ENCODE measurements at places on chromosomes 16 and 17.

DNA sequence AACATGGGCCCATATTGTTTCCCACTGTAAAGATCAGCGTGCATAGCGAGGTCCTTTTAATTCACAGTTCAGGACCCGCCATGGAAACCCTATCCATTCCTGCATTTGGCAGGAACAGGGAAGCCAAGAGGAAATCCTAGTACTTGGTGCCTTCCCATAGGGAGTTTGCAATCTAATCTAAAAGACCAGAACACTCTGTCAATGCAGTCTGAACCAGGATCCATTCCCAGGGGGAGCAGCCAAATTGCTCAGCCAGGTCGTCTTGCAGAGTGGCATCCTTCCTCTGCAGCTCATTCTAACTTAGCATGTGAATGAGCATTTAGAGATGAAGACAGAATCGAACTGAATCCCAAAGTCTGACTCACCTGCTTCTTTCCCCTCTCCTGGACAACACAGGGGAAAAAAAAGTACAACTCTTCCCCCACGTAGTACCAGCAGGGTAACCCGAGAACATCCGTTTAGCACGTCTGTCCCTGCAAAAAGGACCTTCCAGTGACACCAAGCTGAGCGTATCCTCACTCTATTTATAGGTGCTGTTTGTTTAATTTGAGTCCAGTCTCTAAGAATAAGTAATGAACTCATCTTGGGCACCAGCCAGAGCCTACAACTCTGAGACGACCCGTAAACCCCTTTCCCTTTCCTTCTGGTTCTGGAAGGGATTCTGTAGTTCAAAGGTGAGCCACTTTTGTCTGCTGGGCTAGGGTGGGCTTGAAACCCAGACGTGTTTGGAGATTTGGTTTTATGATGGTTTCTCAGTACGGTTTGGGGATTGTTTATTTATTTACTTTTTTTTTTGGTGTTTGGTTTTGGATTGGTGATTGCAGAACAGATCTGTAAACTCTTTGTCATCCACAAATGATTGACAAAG is 74.5 kb downstream of the ERCC4 start:
- no peak for DNase-seq

DNA sequence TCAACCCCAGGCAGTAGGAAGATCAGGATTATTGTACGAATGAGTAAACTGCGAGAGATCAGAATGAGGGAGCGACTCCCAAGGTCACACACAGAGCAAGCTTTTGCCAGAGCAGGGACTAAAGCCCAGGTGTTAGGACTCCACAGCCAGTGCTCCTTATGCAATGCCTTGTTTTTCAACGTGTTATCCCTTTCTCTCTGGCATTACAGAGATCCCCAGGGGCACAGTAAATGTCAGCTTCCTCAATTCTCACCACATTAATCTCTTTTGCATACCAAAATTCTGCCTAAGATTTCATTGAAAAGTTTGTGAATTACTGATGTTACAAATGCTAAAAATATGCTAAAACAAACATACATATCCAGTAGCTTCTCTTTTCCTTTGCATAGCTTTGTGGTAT is 68.1 kb upstream of the CES5A start:
- no peak for DNase-seq

- no peak for DNase-seq
These were observed 169.0 kb downstream of the ENGASE start for GRCh38 chr17:79243603-79243990.

- no peak for DNase-seq
These were observed 96.3 kb downstream of the GSG1L start for GRCh38 chr16:27967169-27967568.

DNA sequence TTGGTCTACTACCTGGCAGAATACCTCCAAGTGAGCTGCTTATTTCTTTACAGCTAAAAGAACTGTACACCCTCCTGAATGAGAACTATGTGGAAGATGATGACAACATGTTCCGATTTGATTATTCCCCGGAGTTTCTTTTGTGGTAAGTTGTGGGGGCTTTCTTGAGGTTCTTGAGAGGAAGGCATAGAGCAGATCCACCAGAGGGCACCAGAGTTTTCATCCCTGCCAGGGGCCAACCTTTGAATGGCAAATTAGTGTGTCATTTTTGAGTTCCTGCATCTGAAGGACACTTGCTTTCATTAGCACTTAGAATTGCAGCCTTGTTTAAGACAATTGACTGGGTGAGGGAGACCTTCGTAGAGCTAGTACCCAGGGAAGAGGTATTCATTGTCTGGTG is 35.0 kb downstream of the NMT1 start:
- no peak for DNase-seq

DNA sequence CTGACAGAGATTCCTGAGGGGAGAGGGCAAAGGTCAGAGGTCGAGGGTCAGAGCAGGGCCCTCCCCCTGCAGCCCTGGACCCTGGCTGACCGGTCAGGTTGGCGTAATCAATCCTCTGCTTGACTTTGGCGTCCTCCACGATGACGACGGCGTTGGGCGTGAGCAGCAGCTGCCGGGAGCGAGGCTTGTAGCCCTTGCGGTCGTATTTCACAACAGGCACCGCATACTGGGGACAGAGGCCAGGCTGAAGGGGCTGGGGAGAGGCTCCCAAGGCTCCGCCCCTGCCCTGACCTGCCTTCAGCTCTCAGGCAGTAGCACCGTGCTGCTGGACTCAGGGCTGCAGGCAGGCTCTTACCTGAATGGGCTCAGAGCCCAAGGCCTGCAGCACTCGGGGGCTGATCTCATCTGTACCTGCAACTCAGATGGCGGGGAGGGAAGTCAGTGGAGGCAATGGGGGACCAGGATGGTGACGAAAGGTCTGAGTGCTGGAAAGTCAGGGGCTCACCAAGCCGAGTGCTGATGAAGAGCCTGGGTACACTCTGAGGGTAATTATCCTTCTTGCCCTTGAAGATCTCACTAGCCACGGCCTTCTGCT is 12.0 kb upstream of the CRK start:
- DNase-seq: no peak

DNA sequence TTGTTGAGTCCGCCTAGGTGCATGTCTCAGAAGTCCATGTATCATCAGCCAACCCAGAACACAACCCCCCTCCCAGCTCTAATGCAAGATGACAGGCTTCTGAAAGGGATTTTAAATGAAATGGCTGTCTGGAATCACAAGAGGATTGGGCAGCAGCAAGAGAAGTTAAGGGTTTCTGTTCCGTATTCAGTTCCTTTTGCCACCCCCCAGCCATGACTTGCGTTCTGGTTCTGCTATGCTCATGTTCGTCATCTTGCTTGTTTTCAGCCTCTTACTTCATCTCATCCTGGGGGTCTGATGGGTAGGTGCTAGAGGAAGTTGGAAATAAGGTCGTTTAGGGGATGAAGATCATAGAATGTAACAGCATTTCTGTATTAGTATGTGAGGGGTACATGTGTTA is 12.0 kb downstream of the MINK1 start:
- no peak for DNase-seq

GRCh38 chr16:50408001-50408561 is 39.3 kb upstream of the BRD7 start:
- DNase-seq: no peak

DNA sequence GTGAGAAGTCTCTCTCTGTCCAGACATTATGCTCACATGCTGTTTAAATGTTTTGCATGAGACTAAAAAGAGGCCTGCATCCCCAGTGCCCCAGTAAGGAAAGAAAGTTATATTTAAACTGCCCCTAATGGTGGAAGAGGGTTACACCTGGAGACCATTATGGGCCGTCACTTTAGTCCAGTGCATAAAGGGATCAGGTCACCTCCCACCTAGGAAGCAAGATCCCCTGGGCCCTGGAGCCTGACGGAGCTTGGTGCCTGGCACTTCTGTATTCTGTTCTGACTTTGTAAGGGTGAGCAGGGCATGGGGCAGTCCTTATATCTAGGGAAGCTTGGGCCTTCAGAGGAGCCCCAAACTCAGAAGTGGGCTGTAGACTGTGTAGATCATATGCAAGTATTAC is 67.9 kb downstream of the CPPED1 start:
- DNase-seq: no peak

- DNase-seq: no peak
These were observed 52.9 kb downstream of the TTC19 start for GRCh38 chr17:16052486-16052885.

GRCh38 chr16:57645691-57646387 is 17.4 kb downstream of the ADGRG1 start:
- no peak for DNase-seq

DNA sequence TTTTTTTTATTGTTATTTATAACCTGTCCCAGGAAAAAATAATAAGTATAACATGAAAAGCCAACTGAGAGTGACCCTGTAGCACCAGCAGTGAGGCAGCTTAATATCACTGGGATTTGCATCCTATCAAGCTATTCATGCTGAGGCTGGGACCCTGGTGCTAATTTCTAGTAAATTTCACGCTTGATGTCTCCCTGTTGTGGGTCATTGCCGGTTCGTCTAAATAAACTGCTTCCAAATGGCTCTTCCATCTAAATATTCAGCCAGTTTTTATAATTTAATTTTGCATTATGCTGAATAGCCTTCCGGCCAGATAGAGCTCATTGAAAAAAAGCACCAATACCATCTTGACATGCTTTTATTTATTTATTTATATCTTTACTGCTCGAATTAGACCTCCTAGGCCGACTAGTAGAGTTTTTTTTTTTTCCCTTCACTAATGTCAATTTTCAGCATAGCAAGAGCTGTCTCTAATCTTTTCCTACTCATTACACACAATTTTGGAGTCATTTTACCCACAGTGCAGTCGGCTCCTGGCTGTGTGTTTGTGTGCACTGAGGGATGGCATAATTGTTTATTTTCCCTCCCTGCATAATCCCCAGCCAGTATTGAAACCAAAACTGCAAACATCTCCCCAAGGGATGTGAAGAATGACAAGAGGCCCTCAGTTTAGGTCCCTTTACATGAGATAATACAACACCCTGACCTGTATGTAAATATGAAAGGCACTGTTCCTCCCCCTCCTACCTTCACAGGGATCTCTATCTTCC is 168.8 kb downstream of the AATF start:
- no peak for DNase-seq

DNA sequence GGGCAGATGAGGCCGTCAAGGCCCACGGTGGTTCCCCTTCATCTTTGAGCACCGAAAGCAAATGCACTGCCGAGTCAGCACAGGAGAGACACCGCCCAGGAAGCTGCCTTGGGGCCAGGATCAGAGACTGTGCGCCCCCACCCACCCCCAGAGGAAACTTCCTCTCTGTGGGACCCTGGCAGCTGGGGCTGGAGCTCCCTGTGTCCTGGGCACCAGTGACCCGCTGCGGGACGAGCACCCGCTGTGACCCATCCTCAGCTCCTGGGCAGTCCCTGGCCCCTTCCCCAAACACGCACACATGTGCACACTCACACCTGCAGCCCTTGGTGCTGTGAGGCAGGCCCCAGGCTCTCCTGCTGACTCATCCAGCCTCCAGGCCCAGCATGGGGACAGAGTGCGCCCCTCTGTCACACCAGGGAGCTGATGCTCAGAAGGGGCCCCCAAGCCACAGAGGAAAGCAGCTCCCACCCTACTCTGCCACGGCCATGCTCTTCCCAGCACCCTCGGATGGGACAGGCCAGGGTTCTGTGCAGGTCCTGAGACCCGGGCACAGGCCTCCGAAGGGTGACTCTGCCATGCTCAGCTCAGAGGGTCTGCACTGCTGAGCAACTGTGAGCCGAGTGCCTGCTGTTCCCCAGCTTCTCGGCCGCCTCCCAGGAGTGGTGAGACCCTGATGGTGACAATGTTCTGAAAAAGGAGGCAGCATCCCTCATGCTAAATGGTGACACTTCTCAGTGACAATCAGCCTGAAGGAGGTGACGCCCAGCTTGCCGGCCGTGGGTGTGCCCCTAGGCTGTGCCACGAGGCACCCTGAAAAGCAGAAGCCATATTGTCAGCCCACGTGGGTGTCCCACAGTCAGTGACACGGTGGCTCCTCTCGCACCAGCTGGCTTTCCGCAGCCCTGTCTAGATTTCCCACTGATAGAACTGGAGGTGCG is 3.6 kb downstream of the PIEZO1 start:
- DNase-seq: peak; percentile 83

GRCh38 chr16:11047057-11047456 is 102.7 kb downstream of the CLEC16A start:
- no peak for DNase-seq

GRCh38 chr16:79994418-79994817 is 393.9 kb upstream of the MAF start:
- DNase-seq: no peak

GRCh38 chr16:13305019-13305755 is 403.8 kb downstream of the SHISA9 start:
- no peak for DNase-seq

DNA sequence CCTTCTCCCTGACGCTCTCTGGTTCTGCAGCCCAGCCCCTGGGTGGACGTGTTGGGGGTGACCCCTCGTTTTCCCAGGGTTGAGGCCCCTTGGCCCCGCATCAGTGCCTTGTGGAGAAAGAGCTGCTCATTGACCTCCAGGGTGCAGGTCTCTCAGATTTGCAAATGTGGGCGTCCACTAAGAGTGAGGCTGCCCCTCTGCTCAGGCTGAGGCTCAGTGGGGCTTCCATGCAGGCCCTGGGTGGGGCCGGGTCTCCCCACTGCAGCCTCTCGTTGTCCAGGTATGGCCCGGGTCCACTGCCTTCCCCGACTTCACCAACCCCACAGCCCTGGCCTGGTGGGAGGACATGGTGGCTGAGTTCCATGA is 9.0 kb downstream of the GAA start:
- no peak for DNase-seq

GRCh38 chr17:19265755-19266154 is 28.6 kb downstream of the EPN2 start:
- DNase-seq: no peak

GRCh38 chr17:79618383-79619067 is 7.7 kb upstream of the RBFOX3 start:
- no peak for DNase-seq

DNA sequence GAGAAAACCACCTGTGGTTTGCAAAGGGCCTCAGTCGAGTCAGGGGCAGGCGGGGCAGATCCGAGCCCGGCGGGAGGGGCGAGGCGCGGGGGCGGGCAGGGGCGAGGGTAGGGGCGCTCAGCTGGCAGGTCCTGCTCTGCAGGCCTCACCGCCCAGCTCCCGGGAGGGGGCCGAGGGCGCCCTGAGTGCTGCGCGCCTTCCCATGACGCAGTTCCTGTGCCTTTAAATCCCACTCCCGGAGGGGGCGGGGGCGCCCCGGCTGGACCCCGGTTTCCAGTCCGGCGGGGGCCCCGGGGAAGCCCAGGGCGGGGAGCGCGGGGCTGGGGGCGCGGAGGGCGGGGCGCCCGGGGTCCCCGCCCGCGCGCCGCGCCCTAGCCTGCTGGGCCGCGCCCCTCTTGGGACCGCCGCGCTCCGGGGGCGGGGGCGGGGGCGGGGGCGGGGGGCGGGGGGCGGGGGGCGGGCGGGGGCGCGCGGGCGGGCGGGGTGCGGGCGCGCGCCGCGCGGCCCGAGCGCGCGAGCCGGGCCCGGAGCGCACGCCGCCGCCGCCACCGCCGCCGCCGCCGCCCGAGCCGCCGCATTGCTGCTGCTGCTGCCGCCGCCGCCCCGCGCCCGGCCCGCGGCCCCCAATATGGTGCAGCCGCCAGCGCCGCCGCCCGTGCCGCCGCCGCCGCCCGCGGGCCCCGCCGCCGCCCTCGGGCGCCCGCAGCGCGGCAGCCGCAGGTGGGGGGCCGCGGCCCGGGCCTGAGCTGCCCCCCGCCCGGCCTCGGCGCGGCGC is at the start of gene JPH3:
JPH3 (plus strand) TSS at position 508 of the 775 bp plus-strand sequence. CDS start 639 bp downstream, outside the sequence.
- no peak for DNase-seq

GRCh38 chr16:27314161-27314723 is 468 bp downstream of the IL4R start:
- peak; percentile 72 for DNase-seq
